ENCODE measurements at places on chromosomes 3 and 15. TPM values are rescaled to one million over a fixed set of nuclear protein-coding genes. Genes with fewer than 3 reads are reported as not detected.

The PPARG gene
- total RNA-seq = 2.7 TPM

The DLEC1 gene
- total RNA-seq = 0.70 TPM

The C3orf20 gene
- 0.07 TPM for total RNA-seq

- no peak for DNase-seq
These were observed 30.4 kb upstream of the KLF13 start for GRCh38 chr15:31296219-31296645.

DNA sequence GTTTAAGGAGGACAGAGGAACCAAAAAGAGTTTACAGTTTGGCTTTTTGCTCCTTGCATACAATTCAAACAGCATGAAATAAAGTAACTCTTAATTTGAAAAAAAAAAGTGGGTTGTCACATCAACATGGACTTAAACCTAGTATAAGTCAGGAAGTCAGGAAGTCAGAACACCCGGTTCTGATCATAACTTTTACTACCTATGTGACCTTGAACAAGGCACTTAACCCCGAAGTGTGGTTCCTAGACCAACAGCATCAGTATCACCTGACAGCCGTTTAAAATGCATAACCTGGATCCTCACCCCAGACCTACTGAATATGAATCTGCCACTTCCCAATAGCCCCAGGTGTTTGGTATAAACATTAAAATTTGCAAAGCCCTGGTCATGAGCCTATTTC, 18.7 kb downstream of the LYSMD2 start:
- DNase-seq = no peak

- DNase-seq = no peak
These were observed 260.5 kb downstream of the PYDC2 start for GRCh38 chr3:191721390-191721861.

- DNase-seq = no peak
These were observed 98.3 kb upstream of the SPATA12 start for GRCh38 chr3:56962206-56962605.

Data from activated CD4-positive, alpha-beta memory T cell treated with anti-CD3 and anti-CD28 coated beads for 36 hours (primary cell).